ENCODE measurements at places on chromosomes 6 and 20. TPM values are rescaled to one million over a fixed set of nuclear protein-coding genes. Genes with fewer than 3 reads are reported as not detected.

MATN4 gene
- total RNA-seq: not detected

COL9A1 gene
- not detected for total RNA-seq

CPNE5 gene
- not detected for total RNA-seq

FAM162B gene
- total RNA-seq: 19.9 TPM

GHRH gene
- not detected for total RNA-seq

KIAA1586 gene
- 19.2 TPM for total RNA-seq

SLC22A7 gene
- total RNA-seq: not detected

SUMO4 gene
- 0.58 TPM for total RNA-seq

TNNC2 gene
- total RNA-seq: 0.56 TPM

BHLHE23 gene
- total RNA-seq: not detected

TREM1 gene
- total RNA-seq: 0.19 TPM

ORC3 gene
- 27.4 TPM for total RNA-seq
